ENCODE measurements at places on chromosomes 5 and 9.

- DNase-seq, result no peak
These were observed 47.9 kb downstream of the DEPDC1B start for GRCh38 chr5:60651872-60652620.

DNA sequence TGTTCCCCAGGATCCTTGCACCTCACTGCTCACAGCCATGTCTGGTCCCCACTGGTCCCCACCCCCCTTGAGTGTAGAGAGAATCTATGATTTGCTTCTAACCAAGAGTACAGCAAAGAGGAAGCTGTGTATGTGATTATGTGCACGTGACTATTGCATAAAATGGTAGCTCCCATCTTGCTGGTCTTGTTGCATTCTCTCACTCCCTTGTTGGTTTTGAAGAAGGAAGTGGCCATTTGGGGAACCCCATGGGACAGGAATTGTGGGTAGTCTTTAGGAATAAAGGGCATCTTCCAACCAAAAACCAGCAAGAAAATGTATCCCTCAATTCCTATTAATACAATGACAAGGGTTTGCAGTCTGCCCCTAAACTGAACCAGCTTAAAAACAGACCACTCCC, 5.2 kb upstream of the FCN2 start:
- DNase-seq, result no peak

DNA sequence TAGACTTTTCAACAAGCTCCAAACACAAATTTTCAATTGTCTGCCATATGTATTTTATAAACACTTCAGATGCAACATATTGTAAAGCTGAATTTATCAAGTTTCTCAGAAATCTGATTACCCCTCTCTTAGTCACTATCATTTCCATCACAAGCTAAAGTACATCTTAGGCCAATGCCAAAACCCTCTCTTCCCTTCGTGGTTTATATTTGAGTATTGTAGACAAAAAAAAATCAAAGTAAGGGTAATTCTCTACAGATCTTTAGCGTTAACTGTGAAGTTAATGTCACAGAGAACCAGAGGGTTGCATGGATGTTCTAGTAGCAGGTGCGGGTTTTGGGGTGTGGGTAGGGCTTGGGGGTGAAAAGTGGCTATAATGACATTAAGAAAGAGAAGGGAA, 387.7 kb upstream of the PTGER4 start:
- no peak for DNase-seq

DNA sequence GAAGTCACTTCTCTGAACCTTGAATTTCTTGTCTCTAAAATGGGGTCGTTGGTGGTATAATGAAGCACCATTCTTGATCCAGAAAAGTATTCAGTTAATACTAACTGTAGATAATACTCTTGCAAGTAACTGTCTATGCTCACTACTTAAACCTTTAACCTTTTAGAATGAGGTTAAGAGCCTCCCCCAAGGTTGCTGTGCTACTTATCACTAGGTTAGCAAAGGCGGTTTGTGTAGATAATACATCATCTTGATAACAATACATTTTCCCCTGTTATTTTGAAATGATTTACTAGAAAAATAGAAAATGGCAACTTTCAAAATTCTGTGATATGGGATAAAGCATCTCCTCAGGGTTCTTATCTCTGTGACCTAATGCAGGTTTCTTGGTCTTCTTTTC, 12.6 kb downstream of the MAP3K1 start:
- no peak for DNase-seq

DNA sequence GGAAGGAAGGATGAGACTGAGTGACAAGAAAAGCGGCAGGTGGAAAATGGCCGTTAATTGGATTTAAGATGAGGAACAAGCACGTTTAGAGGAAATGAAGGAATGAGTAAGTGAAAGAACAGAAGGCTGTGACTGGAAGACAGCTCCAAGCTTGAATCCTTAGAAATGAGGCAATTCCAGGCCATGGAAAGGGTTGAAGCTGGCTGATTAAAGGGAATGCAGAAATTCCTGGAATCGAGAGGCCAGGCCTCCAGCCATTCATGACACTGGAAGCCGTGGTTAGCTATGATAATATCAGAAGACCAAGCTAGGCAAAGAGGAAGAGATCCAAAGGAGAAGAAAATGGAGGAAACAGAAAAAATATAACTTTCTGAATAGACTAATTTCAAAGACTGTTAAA, 84.2 kb downstream of the ARL15 start:
- no peak for DNase-seq

DNA sequence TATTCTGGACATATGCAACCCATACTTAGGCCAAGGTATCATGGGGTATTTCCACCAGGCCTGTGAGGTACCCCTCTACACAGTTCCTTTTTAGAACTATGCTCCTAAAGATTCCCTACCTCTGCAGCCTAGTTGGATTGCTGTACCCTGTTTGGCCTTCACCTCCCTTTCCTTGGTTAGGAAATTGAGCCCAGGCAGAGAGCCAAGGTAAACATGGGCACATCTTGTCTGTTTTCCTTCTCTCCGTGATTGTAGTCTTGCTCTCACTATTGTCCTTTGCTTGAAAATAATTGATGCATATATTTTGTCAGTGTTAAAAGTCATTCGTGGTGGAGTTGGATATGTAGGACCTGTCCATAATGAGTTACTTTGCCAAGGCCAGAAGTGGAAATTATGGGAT, 26.7 kb downstream of the BDP1 start:
- no peak for DNase-seq

DNA sequence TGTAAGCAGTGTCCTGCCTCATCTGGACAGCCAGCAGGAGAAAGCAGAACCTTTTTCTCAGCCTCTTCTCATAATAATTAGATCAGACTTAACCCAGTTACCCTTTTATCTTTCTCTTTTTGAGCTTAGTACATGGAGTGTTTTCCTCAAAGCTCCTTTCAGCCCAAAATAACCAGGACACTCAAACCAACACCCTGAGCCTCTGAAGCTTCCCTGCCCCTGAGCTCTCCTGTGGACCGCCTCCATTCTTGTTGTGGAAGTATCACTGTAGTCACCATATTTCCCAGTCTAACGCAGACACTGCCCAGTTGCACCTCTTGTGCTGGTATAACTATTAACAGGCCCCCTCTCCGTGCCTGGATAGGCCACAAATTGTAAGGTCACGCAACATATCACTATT, 53.8 kb upstream of the ZNF622 start:
- no peak for DNase-seq

DNA sequence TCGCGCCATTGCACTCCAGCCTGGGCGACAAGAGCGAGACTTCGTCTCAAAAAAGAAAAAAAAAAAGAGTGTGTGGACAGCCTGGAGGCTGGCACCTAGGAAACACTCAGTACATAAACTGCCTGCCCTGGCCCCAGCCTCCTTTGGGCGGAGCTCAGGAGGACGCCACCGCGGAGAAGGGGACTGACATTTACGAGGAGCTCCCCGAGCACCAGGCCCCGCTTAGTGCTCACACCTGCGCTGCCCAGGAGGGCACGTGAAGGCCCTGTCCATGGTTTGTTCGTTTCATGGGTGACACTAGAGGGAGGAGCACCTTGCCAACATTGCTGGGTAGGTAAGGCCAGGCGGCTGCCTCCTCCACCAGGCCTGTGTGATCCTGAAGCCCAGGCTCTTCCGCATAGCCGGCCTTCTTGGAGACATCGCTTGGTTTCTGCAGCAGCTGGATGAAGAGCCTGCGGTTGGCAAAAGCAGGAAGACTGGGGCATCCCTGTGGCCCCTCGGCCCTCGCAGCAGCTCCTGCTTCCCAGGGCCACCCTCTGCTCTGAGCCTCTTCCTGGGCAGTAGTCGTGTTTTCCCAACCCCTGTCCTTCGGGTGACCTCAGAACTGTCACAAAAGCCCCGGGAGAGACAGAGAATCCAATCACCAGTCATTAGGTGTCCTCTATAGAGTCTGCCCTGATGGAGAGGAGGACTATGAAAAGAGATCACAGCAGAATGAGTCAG, 26.2 kb upstream of the LAMC3 start:
- no peak for DNase-seq

- DNase-seq, result no peak
These were observed 574.1 kb downstream of the EBF1 start for GRCh38 chr5:158525663-158526062.

DNA sequence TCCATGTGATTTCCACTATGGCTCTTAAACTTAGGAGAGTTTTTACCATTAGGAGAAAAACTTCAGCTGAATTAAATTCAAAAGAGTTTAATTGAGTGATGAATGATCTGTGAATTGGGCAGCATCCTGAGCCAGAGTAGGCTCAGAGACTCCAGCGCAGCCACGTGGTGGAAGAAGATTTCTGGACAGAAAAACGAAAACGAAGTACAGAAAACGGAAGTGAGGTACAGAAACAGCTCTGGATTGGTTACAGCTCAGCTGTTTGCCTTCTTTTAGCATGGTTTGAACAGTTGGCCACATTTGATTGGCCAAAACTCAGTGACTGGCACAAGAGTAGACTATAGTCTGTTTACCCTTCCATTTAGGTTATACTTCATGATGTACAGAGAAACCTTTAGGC, 69.2 kb upstream of the PLPP1 start:
- DNase-seq, result no peak

GRCh38 chr5:142749321-142749720, 20.9 kb upstream of the ARHGAP26 start:
- DNase-seq, result no peak

GRCh38 chr9:127093319-127094020, 29.0 kb downstream of the ANGPTL2 start:
- no peak for DNase-seq

DNA sequence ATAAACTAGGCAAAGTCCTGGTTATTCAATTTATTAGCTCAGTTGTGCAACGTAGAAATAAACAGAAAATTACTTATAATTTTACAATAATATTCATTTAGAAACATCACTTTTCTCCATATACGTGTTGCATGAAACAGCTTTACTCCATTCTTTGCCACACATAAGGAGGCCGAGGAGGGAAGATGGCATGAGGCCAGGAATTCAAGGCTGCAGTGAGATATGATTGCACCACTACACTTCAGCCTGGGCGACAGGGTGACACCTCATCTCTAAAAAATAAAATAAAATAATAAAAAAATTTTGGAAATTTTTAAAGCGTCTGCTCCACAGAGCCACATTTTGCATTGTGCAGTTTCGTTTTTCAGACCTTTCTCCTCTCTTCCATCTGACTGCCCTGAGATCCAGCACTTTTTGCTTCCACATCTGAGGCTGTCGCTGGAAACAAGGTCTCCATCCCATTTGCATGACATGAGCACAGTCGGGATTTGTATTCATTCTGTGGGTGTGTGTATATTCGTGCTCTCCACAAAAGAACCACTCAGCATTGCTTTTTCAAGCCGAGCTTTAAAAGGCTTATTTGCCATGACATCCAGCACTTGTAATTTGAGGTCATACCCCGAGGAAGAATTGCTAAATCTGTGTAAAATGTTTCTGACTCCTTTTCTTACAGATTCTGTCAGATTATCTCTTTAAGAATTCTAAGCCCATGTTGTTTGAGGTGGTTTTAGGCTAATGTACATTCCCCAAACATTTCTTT, 98.6 kb upstream of the MSX2 start:
- DNase-seq, result no peak

DNA sequence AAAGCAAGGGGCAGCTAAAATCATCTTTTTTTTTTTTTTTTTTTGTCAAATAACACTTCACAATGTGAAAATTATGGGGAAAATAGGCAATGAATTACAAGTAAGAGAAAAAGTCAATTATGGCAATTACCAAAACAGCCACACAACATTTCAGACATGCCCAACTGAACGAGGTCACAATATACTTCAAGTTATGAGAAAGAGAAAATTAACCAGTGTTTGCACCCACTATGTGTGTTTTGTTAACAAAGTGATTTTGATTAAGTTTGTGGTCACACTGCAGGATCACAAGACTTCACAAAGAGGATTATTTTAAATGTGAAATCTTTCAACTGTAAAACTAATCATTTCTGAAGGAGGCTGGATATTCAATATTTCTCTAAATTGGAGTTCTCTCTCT, 1032.8 kb upstream of the DMAC1 start:
- DNase-seq, result no peak

DNA sequence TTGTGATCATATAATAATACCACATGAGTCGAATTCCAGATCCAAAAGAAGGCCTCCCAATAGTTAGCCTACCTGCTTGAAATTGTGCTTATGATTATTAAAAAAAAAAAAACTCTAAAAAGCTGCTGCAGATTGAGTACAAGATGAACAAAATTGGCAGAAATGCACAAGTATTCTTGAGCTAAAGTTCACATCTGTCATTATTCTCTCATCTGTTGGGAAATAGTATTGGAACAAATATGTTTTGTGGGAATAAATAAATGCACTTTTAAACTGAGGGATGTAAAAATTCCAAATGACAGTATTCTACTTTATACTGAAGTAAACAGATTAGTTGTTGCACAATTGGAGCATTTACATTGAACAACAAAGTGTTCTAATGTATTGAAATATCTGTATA, 15.7 kb downstream of the DAB2 start:
- no peak for DNase-seq

- DNase-seq, result no peak
These were observed 101.7 kb upstream of the LHFPL2 start for GRCh38 chr5:78750281-78750680.

DNA sequence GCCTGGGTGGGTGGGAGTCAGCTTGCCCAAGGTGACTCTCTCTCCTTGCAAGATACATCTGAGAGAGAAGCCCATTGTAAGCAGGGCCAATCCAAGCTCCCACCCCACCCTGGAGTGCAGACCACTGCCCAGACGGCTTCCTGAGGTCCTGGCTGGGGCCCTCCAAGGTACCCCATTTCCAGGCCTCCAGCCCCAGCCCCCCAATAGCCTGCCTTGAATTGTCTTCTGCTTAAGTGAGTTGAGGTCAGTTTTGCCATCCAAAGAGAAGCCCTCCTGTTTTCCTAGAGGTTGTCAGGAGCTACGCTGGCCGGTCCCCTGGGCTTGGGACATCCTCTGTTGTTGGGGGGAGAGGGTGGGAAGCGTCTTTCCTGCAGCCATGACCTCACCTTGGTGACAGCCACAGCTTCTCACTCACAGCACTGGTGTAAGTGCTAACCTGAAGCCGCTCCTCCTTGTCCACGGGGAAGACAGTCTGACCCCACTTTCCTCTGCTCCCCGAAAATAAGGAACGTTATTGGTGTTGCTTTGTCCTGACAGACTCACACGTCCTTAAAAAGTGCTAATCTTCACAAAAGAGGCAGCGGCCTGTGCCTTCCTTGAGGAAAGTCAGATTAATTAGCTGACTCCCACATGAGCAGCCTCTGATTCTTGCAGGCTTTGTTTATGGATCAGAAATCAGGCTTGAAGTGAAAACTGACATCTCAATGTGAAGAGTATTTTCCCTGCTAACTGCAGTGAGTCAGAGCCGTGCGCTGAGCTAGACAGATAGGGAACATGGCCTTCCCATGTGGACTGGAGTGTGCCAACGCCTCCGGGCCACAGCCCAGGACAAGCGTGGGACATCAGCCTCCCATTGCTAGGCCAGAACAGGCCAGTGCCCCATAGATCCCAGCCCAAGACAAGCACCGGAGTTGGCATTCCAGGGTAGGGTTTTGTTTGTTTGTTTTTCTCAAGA, 52.3 kb downstream of the ADAMTS2 start:
- DNase-seq, result no peak
